DMS79 (cell line): ENCODE measurements at places on chromosomes 1 and 21.

DNA sequence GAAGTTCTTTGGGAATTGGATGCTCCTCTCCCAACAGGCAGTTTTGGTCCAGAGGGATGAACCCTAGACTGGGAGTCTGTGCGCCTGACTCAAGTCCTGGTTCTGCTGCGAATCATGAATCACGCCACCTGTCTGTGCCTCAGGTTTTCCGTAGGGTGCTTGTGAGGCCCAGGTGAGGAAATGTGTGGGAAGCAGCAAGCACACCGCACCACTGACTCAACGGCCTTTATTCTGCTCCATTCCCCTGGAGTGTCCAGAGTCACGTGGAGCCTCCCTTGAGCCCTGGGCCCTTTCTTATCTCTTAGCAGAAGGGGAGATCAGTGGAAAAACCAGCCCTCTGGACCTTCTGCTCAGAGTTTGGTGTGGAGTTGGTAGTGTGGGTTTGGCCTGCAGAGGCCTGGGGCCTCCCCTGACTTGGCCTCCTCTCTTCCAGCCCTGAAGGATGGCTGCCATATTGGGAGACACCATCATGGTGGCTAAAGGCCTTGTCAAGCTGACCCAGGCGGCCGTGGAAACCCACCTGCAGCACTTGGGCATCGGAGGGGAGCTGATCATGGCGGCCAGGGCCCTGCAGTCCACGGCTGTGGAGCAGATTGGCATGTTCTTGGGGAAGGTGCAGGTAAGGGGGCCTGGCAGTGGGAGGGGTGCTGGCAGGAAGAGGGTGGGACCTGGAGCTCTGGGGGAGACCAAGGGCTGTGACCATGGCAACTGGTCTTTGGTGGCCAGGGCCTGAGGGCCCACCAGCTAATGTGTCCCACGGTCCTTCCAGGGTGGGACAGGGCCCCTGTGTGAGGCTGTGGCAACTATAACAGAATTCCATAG is 21.1 kb downstream of the COQ8A start:
- DNase-seq, result no peak

DNA sequence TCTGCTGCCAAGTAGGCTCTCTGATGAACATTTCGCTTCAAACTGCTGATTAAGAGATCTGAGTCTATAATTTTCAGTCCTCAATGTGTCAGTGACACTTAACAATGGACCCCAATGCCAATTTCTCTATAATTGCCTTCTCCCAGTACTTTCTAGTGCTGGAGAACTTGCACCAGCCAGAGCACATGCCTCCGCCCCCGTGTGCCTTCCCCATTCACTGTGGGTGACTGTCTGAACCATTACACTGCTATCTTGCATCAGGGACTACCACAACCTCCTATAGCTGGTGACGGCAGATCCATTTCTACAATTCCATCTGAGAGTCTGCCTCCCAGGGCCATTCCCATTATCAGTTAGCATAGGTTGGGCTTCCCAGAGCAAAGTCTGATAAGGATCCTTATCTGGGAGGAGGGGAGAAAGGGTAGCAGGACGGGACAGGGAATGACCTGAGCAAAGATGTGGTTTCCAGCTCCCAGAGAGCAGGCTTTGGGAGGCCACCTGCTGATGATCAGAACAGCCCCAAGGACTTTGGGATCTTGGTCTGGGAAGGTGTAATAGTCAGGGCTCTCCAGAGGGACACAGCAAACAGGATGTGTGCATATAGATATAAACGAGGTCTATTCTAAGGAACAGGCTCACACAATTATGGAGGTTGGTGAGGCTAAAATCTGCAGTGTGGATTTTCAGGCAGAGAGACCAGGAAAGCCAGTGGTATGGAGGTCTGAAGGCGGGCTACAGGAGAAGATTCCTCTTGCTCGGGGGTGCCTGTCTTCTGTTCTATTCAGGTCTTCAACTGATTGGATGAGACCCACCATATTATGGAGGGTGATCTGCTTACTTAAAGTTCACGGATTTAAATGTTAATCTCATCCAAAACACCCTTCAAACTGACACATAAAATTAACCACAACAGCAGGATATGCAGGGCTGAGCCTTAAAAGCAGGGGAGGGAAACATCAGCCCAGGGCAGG is 238.2 kb downstream of the PTPRU start:
- no peak for DNase-seq

GRCh38 chr1:228104526-228105269 is 1.6 kb upstream of the C1orf35 start:
- no peak for DNase-seq

DNA sequence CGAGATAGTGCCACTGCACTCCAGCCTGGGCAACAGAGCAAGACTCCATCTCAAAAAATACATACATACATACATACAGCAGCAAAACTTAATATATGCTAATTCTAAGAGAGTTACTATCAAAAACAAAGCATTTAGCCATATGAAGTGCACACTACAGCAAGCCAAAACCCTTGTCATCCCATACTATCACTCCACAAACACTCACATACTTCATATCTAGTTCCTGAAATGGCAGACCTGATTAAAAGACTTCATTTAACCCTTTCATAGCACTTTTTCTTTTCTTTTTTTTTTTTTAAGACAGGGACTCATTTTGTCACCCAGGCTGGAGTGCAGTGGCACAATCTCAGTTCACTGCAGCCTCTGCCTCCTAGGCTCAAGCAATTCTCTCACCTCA is 65.6 kb downstream of the COP1 start:
- no peak for DNase-seq
